ENCODE measurements at places on chromosomes 2 and 18.

DNA sequence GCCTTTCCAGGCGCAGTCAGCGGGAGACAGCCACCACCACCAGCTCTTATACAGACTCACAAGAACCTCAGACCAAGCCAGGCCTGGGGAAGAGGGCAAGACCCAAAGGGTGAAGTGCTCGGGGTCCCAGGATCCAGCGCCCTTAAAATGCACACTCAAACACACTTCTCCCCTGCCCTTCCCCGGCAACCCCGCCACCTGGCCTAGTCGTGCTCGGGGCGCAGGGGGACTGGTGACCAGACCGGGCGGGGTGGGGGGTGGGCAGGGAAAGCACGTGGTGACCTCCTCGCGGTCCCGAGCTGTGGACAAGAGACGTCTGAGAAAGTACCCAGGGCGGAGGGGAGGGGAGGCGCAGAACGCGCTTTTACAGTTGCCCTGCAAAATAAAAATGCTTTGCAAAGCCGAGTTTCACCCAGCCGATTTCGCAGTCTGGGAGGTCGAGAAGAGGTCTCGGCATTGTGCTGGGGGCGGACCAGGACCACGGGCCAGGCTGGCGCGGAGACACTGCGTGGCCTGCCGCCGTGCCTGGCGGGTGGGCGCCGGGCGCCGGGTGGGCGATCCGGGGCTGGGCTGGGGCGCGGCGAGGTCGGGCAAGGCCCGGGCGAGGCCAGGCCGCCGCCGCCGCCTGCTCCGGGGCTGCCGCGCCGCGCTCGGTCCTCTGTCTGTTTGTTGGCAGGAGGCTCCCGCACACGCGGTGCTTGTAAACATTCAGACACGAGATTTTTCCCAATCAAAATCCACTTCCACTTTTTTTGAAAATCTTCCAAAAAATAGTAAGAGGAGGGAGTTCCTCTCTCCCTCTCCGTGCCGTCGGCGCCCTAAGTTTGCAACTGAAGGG, 2.0 kb downstream of the BCL11A start:
- peak; percentile 34 for DNase-seq

GRCh38 chr18:79706006-79706405, 26.4 kb downstream of the CTDP1 start:
- no peak for DNase-seq

GRCh38 chr2:172730411-172730810, 5.2 kb upstream of the RAPGEF4 start:
- DNase-seq: no peak

- no peak for DNase-seq
Measured at GRCh38 chr18:57660961-57661360, 39.3 kb upstream of the NARS1 start.

GRCh38 chr2:114022360-114023085, 132.6 kb downstream of the ACTR3 start:
- no peak for DNase-seq

Measured in activated CD4-positive, alpha-beta T cell treated with anti-CD3 and anti-CD28 coated beads for 48 hours (primary cell).